Daoy (cell line): ENCODE measurements at places on chromosomes 2 and 18. TPM values are rescaled to one million over a fixed set of nuclear protein-coding genes. Genes with fewer than 3 reads are reported as not detected.

DNA sequence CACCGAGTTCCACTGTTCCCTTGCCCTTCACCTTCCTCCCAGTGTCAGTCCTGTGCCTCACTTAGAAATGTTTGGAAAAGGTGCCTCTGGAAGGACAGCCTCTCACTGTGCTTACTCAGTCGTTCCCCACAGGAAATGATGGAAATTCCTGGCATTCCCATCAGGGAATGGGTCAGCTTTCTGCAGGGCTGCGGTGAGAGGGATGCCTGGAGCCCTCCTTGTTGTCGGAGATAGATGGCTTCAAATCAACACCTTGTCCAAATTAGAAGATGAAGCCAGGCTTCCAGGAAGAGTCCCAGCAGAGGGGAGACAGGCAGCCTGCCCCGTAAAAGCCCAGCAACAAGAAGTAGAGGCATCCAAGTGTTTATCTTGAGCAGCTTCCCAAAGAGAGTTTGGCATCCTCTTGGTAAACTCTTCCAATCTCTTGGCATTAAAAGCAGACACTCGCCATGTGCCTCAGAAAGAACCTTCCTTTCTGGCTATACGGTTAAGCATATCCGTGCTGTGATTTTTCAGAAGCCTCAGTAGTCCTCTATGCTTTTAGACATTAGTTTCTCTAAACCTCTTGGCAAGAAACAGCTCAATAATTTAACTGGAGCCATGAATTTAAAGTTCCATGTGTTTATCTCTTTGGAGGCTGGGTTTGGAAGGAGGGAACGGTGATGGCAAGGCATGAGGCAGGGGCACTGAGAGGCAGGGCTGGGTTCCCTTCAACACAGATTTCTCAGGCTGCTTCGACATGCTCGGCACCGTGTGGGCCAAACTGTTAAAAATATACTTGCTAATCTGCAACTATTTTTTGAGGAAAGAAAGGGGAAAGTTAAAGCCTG lies 25.1 kb downstream of the COLEC12 start:
- peak; percentile 72 for DNase-seq

SFTPB gene
- total RNA-seq, result not detected in 2 replicates

GRCh38 chr2:52141076-52141475 lies 1109.1 kb upstream of the NRXN1 start:
- no peak for DNase-seq

DNA sequence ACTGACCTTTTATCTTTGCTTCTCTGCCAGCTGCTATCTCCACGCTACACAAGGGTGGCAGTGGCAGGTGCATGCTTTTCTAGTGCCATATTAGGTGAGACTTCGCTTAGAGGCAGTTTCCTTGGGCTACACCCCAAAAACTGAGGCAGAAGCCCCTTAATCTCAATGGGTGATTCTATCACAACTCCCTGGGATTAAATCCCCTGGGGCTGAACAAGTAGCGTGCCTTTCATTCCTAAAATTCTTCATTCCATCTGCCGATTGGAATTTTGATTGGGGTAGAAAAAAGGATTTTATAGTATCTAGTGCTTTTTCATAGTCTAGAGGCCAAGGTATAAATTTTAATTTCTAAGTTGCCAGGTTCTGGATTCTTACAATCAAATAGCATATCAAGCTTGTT lies 1040.5 kb upstream of the ACVR2A start:
- DNase-seq, result no peak

POTEI gene
- total RNA-seq, result 0.06 and 0.40 TPM in 2 replicates

FSHR gene
- total RNA-seq, result not detected in 2 replicates

- no peak for DNase-seq
These were observed 180.9 kb downstream of the FIGN start for GRCh38 chr2:163554864-163555263.

COBLL1 gene
- 4.6 and 6.7 TPM in 2 replicates for total RNA-seq

GRCh38 chr2:176246331-176246730 lies 22.9 kb upstream of the MTX2 start:
- DNase-seq, result no peak

GRCh38 chr2:44212302-44212701 lies 43.6 kb downstream of the PPM1B start:
- DNase-seq, result no peak

CNGA3 gene
- total RNA-seq, result not detected in 2 replicates

CNDP1 gene
- total RNA-seq, result not detected in 2 replicates
